ENCODE measurements at places on chromosomes 2 and 18.

GRCh38 chr2:108594982-108595464 is 60.8 kb downstream of the LIMS1 start:
- DNase-seq: no peak

DNA sequence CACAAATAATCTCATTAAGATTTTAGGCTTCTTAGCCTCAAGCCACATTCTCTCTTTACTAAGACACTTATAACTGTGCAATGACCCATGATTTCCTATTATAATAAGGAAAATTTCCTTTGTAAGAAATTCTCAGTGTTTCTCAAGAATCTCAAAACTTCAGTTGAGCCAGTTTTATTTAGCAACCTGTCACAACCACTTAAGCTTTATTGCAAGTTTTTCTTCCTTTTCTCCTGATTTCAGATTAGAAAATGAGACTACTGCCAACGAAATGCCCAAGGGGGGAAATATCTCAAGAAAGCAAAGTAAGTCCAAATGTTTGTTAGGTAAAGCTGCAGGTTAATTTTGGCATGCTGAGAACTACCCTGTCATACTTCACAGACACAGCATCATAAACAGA is 178.5 kb downstream of the THADA start:
- no peak for DNase-seq

DNA sequence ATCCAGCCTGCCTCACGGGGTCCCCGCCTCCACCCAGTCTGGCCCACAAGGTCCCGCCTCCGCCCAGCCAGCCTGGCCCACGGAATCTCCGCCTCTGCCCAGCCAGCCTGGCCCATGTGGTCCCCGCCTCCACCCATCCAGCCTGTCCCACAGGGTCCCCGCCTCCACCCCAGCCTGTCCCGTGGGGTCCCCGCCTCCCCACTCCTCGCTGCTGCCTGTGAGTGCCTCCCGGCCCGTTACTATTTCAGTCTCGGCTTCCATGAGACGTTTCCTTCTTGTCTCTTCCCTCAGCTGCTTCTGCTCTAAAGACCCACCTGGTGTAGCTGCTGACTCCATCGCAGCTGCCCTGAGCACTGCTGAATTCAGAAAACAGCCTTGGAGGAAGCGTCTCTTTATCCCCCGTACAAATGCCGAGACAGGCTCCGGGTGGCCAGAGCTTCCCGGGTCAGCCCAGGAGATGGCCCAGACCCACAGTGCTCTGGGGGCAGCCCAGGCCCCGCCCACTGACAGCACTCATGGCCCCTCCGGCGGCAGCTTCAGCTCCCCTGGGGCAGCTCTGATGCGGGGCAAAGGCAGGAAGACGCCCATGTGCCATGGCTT is 69.8 kb downstream of the NFATC1 start:
- no peak for DNase-seq

GRCh38 chr2:168766600-168766999 is 35.8 kb upstream of the NOSTRIN start:
- no peak for DNase-seq

GRCh38 chr2:143559147-143559546 is 429.9 kb downstream of the ARHGAP15 start:
- DNase-seq: no peak

DNA sequence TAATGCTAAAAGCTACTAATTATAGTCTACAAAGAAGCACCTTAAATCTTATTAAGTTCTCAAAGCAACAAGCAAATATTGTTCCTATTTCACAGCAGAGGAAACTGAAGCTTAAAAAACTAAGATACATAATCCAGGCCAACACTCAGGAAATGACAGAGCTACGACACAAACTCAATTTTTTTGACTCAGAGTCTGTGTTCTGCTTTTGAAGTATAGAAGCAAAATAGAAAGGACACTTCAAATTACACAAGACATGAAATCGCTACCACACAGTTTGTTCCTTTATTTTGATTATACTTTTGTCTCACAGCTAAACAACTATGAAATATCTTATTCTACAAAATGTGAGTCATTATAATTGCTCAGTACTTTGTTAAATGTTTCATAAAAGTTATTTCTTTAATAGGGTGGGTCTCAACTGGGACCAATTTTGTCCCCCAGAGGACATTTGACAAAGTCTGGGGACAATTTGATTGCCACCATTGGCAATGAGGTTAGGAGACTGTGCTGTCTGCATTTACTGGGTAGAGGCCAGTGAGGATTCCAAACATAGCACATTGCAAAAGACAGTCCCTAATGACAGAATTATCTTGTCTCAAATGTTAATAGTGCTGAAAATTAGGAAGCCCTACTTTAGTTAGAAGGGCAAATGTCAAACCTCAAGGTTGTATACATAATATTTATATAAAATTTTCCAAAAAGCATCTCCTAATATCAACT is 101.5 kb upstream of the GRB14 start:
- DNase-seq: no peak

DNA sequence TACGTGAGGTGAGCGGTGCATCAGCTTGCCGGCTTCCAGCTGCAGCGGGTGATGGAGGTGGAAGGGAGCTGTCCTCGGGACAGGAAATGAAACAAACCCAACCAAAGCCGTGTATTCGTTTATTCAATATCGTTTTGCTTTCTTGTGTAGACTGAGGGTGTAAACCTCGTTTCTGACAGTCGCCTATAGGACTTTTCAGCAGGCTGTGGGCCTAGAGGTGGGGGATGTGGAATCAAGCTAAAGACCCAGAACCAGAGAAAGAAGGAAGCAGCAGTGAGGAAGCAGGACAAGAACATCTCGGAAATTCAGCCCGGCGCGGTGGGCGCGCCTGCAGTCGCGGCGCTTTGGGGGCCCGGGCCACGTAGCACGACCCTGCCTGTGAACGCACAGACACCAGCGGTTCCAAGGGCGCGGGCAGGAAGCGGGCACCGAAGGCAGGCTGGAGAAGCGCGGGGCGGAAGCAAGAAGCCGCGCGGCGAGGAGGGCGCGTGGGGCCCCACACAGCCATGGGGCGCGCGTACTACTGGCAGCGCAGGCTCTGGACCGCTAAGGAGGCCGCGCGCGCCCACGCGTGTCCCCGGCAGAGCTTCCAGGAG is 755 bp upstream of the ATP9B start:
- DNase-seq: no peak

GRCh38 chr2:238979636-238980035 is 131.8 kb downstream of the TWIST2 start:
- no peak for DNase-seq

DNA sequence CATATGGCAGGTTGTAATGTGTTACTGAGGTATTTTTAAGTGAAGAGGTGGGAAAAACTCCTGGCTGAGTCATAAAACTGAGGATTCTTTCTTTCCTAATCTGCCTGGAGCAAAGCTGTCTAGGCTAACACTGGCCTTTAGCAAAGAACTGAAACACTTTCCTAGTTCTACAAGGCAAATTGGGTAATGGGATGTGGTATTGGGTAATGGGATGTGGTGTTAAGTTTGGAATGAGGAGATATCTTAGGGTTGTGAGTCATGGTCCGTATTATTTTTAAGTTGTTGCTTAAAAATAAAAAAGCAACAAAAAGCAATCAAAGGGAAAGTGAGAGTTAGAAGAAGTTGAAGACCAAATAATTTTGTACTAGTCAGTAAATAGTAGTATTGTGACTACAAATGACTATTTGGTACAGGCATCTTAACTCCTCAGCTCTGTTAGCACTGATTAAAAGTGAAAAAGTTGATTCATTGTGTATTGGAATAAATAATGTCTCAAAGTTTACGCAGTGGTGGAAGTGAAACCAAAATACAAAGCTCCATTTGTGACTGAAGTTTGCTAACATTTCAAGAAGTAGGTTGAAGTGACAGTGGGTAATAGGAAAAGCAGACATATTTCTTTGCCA is 216.8 kb downstream of the CAMKMT start:
- DNase-seq: no peak
